ENCODE measurements at places on chromosomes 7 and 10.

DNA sequence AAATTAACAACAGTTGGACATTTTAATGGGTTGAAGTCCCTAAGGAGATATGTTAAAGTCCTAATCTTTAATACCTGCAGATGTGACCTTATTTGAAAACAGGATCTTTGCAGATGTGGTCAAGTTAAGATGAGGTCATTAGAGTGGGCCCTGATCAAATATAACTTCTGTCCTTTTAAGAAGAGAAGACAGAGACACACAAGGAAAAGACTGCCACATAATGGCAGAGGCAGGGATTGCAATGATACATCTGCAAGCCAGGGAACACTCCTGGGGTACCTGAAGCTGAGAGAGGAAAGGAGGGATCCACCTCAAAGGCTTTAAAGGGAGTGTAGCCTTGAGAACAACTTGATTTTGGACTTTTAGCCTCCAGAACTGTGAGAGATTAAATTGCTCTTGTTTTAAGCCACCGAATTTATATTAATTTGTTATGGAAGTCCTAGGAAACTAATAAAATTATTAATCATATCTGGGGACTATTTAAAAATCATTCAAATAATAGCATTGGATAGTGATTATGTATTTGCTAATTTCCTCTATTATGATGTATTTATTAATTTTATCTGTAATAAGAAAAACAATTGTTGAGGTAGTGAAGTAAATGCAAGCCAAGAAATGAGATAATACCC is 700.0 kb upstream of the PCDH15 start:
- DNase-seq = peak; percentile 44

DNA sequence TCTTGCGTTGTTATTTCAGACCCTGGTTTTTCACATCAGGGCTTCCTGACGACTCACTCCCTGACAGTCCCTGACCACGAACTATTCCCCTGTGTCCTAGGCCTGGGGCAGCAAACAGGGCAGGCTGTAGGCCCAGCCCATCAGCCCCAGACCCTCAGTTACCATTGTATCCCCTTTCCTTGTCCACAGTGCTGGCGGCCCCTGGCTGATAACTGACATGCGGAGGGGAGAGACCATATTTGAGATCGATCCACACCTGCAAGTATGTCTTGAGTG is 50.5 kb upstream of the TRIM8 start:
- DNase-seq = no peak

- no peak for DNase-seq
These were observed 35.8 kb upstream of the PRKAR1B start for GRCh38 chr7:762885-763284.

DNA sequence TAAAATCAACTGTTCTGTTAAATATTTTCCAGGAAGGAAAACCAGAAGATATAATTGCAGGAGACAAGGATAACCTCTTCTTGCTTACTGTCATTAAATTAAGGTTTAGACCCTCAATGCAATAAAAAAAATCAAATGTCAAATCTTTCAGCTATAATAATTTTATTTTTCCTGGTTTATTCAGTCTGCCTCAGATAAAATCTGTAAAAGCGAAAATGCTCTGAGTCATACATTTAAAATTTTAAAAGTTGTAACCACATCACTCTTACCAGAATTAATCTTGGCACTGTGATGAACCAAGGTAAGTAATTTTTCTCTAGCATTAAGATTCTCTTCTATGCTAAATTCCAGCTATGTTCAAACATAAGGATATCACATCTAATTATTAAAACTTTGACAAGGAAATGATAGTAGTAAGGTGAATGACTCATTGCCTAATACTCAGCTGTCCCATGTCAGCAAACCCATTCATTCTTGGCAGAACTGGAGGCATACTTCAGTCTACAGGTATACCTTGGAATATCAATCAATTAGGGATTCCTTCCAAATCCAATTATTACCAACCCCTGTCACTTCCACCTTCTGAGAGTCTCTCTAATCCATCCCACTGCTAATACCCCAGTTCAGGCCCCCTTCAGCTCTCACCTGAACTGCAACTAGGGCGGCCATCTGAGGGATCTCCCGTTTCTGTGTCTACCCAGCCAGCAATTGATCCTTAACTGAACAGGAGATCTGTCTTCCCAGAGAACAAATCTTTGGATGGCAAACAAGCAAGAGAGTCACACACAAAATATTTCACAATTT is 434.1 kb downstream of the GRM8 start:
- DNase-seq = no peak

GRCh38 chr10:125555267-125555666 is 127.7 kb downstream of the TEX36 start:
- no peak for DNase-seq

- no peak for DNase-seq
These were observed 474.1 kb upstream of the ZMIZ1 start for GRCh38 chr10:78594559-78595268.

- no peak for DNase-seq
These were observed 3.0 kb downstream of the TMEM130 start for GRCh38 chr7:98866765-98867164.

DNA sequence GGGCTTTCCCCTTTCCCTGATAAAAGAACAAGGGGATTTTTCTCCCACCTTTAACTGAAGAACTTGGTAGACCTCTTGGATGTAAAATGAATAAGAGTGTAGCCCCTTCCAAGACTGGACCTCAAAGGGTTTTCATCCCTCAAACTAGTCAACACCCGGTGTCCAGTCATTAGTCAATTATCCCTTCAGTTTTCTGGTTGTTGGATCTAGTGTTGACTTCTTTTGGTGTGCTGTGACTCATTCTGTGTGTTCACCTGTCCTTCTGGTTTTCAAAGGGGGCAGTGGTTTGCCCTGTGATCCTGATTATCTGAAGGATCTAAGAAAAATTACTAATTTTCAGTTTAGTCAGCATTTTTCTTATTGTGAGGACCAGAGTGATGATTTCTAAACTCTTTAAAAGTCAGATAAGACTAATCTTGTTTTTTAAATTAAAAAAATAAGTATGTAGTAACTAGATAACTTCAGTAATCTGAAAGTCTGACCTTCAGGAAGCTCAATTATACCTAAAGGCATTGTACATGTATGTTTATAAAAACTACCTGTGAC is 583.5 kb downstream of the CNTNAP2 start:
- DNase-seq = no peak

GRCh38 chr7:6482307-6482706 is 34.6 kb upstream of the DAGLB start:
- no peak for DNase-seq

DNA sequence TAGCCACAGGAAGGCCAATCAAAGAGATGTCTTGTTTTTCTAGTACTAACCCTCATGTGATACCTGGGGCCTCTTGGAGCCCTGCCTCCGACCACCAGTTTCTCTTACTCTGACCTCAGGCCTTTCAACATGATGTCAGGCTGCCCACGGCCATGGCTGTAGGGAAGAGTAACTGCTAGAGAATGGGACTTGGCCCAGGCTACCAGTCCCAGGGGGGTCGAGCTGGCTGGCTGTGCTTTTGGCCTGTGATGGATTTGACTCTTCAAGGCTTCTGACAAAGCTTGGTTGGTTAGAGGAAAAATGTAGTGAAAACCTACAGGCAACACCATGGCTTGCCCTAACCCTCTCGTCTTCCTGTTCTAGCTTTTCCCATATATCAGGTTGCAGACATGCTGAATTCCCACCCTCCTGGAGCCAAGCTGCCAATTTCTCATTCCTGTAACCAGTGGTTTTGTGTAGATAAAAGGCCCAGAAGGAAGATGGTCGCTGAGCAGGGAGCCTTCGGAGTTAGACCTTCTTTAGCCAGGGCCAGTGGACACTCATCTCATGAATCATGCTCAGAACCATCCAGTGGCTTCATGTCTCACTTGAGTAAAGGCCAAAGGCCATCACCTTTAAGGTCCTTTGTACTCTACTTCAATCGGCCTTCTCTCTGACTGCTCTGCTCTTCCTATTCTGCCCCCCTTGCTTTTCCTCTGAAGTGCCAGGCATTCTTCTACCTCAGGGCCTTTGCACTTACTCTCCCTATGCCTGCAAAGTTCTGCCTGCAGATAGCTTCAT is 19.7 kb downstream of the SUFU start:
- DNase-seq = no peak

- peak; percentile 15 for DNase-seq
These were observed 89.8 kb upstream of the LRRTM3 start for GRCh38 chr10:66836057-66836456.

DNA sequence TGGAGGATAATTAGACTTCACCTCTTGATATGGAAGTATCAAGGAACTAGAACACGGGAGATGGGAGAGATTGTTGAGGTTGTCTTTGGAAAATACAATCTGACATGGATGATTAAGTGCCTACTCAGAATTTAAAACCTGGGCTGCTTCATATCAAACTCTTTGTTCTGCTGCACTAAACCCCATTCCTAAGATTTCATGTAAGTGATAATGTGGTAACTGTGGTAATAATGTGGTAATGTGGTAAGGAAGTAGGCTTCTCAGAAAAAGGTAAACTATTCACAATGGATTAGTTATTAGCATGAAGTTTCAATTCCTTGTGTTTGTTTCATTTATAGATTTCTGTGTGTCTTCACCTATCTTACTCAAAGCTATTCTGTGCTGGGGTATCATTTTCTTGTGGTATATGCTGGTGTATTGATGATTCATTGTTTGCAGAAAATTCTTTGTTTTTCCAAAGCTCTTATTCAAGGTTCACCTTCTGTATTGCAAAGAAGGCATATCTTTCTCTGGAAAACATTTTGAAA is 129.9 kb upstream of the TAC1 start:
- no peak for DNase-seq

DNA sequence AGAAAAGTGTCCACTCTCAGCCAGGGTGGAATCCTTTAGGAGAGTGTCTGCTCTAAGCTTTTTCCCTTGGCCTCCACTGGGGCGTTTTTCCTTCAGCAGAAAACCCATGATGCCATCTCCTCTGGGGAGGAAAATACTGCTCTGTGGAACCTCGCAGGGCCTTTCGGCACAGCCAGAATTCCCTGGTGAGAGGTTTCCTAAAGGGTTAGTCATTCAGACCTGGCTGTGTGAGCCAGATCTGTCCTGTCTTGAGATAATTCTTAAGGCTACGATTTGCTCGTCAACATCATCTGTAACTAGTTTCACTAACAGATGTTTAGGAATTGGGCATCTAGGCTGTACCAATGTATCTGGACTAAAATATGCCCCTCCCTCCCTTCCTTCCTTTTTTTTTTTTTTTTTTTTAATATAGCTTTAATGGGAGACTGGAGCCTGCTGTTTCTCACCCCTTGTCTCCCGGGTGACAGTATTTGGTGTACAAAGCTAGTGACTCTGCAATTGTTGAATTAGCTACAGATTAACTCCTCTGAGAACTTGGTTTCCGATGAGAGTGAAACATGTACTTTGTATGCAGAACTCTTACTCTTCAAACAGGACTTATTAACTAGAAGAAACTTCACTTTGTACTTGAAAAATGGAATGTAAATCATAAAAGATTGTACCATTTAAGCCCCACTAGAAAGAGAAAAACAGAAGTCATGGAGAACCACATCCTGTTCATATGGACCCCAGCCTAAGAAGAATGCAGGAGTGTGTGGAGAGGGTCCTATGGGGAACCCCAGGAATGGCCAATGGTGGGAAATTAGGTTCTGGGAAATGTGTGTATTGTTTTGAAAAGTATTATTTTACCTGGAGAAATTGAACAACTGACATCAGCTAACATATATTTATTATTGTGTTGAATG is 230.9 kb downstream of the CAMK1D start:
- DNase-seq = no peak

GRCh38 chr7:12820777-12821176 is 133.3 kb downstream of the ARL4A start:
- DNase-seq = no peak

GRCh38 chr10:126838316-126838715 is 66.9 kb upstream of the DOCK1 start:
- DNase-seq = no peak

DNA sequence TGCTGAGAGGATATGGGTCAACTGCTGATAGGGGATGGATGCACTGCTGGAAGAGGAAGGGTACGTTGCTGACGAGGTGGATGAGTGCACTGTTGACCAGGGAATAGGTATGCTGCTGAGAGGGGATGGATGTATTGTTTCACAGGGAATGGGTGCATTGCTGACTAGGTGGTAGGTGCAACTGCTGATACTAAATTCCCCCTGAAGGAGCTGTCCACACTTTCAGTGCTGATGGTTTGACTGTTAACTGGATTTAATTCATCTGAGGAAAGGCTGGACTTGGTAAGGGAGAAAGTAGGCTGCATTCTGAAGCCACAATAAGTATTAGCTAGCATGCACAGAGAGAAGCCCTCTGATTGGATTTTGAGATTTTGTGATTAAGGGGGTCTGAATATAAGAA is 1196.8 kb upstream of the PHF14 start:
- no peak for DNase-seq

DNA sequence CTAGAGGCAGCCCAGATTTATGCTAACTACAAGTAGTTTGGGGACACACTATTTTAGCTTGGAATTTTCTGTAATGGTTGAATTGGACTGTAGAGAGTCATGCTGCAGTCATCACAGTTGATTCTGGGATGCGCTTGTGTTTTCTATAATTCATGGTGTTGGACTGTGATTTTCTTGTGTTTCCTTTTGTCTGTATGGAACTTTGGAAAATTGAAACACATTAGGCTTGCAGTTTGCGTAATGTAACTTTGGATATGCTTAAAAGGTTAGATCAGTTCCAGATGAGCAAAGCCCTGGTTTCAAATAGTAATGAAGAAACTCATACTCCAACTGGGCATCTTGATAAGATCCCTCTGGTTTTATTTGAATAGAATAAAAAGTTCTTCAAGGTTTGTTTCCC is 502.2 kb downstream of the ARL4A start:
- DNase-seq = no peak

GRCh38 chr7:17915796-17916195 is 24.5 kb downstream of the SNX13 start:
- no peak for DNase-seq

GRCh38 chr7:26165950-26166683 is 14.1 kb downstream of the NFE2L3 start:
- no peak for DNase-seq

DNA sequence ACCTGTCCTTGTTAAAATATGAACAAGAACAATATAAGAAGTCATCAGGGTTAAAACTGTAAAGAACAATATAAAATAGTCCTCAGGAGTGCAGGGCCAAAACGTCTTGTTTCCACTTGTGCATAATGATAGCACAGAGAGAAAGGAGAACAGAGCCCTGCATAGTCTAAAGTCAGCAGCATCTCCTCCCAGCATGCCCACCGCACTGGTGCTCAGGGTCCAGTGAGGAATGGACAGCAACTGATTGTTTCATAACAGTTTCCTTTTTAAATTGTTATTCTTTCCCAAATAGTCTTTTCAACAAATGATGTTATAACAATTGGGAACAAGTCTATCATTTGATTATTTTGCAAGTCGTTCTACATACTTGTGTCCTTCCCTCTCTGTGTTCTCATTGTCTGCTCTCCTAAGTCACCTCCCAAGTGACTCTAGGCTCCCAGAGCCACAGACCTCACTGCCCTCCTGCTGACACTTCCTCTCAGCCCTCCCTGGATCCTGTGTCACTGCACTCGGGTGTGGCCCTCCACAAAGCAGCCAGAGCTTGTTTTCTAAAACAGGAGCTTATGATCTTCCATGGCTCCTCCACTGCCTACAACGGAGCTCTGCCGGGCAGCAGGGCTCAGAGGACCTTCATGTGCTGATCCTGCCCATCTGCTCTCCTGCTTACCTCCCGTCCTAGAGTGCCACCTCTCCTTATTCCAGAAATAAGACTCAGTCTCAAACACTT is 27.6 kb downstream of the COBL start:
- DNase-seq = no peak

- no peak for DNase-seq
These were observed 72.5 kb upstream of the UCN3 start for GRCh38 chr10:5292196-5292735.

GRCh38 chr10:117807441-117807840 is 239.3 kb downstream of the RAB11FIP2 start:
- no peak for DNase-seq

- DNase-seq = no peak
These were observed 11.9 kb downstream of the DPY19L1 start for GRCh38 chr7:35025369-35025870.

All from kidney capillary endothelial cell (primary cell).